ENCODE measurements at places on chromosomes 7 and 10.

GRCh38 chr7:23277359-23277989, 21.7 kb upstream of the MALSU1 start:
- peak; percentile 76 for DNase-seq

- no peak for DNase-seq
These were observed 20.5 kb downstream of the SPAG6 start for GRCh38 chr10:22365644-22366434.

DNA sequence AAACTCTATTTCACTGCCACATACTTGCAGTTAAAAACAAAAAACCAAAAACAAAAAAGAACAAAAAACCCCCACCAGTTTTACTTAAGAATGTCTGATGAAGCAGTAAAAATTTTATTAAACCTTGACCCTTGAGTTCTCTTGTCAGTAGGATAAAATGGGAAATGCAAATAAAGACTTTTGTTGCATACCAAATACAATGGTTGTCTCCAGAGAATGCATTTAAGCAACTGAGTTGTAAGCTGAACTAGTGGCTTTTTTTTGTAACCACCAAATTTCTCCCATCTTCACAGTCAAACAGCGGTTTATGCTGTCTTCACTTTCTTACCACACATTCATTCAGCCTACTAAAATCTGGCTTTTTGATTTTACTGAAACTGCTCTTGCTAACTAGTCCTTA, 3.1 kb downstream of the SYPL1 start:
- DNase-seq: no peak

- DNase-seq: no peak
These were observed 13.2 kb downstream of the GATAD1 start for GRCh38 chr7:92460510-92460909.

GRCh38 chr7:18347170-18347569, 148.4 kb upstream of the HDAC9 start:
- no peak for DNase-seq

DNA sequence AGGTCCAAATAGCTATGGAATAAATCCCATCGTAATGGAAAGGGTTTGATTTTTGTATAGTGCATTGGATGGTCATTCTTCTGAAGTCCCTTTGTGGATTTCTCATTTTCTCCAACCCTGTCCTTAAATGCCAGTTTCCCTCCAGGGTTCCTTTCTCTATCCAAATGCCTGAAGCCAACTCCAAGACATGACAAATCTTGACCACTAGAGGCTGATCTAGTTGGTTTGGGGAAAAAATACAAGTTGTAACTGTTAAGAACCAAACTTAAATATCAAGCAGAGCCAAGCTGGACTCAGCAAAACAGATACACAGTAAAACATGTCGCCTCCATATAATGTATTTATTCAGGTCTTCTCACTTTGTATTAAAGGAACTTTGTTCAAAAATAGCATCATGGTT, 28.7 kb downstream of the FRMD4A start:
- peak; percentile 39 for DNase-seq

DNA sequence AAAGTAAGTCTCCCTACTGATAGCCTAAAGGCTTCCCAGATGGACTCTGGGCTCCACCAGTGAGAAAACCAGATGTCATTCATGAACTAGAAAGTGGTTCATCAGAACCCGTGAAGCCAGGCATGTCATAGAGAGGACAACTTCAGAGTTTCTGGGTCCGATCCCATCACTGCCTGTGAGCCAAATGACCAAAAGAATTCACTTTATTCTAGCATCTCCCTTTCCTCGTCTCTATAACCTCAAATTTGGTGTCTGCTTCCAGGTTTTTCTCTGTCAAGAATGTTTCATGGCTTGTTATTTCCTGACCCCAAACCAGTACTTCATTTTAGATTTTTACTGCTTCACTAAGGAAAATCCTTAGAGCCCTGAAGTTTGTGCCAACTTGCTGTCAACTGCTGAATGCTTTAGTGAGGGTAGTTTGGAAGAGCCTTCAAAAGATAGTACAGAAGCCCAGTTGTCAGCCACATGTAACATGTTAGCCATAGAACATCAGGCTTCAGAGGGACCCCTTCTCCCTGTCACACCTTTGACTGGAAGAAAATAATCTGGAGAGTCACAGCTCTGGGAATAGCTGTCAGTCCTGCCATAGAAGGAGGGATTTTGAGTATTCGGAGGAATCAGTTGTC, 34.0 kb downstream of the ITGB8 start:
- no peak for DNase-seq

GRCh38 chr7:96417784-96418183, 95.9 kb upstream of the SLC25A13 start:
- no peak for DNase-seq

- DNase-seq: no peak
These were observed 160.6 kb downstream of the DNAJB6 start for GRCh38 chr7:157497367-157497743.

DNA sequence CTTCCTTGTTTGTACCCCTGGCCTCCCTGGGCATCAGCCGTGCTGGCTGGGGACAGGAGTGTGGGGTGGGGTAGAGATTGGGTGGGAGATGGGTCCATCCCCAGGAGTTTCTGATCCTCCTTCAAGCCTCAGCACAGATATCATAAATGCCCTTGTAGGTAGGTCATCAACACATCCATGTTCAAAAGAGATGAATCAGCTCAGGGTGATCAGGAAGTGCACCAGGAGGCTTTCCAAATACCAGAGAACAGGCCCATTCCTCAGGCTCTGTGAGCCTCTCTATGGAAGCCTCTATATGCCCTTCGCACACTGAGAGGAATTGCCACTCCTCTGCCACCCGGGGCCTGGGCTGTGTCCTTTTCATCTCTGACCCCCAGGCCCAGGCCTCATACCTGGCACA, 31.9 kb upstream of the ADCYAP1R1 start:
- no peak for DNase-seq

DNA sequence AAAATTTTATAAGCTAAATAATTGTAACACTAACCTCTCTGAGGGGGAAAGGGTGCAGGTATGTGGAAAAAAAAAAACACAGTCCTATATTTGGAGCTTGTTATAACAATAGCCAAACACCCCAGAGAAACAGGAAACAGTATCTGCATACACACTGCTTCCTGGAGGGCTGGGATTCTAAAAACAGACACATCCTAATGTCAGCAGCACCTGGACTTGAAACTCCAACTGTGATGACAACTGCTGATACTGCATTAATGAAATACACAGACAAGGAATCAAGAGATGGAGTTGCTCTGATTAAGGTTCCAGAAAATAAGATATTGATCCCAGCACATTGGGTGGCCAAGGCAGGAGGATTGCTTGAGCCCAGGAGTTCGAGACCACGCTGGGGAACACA, 9.3 kb downstream of the DAGLB start:
- no peak for DNase-seq

DNA sequence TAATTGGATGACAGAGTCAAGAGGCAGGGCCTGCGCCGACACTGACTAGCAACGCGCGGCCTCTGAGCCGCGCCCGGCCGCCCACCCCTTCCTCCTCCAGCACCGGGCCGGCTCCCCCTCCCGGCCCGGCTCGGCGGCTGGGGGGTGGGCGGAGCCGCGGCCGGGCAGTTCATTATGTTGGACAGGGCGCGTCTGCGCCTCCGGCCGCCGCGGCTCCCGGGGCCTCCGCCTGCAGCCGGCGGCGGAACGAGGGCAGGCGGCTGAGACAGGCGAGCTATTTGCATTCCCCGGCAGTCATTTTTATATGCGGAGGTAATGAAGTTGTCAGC, 106.7 kb downstream of the SNX10 start:
- peak; percentile 24 for DNase-seq

- no peak for DNase-seq
These were observed 1059.8 kb downstream of the LRMDA start for GRCh38 chr10:76491216-76491615.

- DNase-seq: no peak
These were observed 163.2 kb downstream of the AVL9 start for GRCh38 chr7:32658467-32658869.

- DNase-seq: peak; percentile 18
These were observed 54.0 kb downstream of the CH25H start for GRCh38 chr10:89153116-89153515.

- DNase-seq: no peak
These were observed 652 bp upstream of the VPS26A start for GRCh38 chr10:69123306-69123746.

- DNase-seq: no peak
These were observed 396.6 kb upstream of the KLF6 start for GRCh38 chr10:4181621-4182049.

DNA sequence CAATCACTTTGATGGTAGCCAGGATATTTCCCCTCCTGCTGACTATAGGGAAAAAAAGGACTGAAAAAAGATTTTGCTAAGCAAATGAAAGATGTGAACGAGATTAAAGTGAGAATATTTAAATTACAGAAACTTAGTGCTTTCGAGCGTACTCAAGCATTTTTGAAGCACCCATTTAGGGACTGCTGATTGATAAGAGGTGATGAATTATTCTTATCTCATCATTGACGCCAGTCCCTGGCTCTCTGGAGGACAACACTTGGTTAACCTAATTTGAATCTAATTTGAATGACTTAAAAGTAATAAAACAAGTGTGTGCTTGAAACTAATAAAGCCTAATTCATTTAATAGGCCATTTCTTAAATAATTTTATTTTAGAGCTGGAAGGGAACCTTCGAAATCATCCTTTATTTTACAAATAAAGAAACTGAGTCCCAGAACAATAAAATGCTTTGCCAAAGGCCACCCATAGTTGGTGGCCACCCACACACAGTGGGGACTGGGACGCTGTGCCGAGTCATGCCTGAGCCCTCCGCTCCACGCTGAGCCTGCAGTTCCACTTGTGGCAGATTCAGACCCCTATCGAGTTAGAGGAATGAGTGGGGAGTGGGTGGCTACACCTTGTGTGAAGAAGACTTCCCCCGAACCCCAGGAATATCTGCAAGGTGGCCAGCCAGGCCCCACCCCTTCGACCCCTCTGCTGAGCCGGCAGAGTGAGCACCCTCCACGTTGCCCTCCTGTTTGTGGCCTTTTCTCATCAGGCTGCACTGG, 61.1 kb upstream of the SAMD8 start:
- DNase-seq: no peak

GRCh38 chr7:105345725-105346124, 43.0 kb downstream of the SRPK2 start:
- DNase-seq: no peak

DNA sequence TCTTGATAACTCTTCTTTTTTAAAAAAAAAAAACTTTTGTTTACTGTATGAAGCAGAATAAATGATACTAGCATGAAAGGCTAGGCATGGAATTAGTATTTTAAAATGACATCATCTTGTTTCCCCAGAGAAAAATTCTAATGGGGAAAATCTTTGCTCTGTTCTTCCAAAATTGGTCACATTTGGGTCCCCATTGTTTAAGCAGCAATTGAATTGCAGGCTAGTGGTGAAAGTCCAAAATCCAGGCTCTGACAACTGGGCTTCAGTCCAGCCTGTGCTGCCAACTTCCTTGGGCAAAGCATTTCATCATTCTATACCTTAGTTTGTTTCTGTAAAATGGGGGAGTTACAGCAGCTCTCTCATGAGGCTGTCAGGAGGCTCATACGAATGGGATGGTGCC, 726.4 kb downstream of the KCNMA1 start:
- no peak for DNase-seq

GRCh38 chr10:95421782-95422181, 131.0 kb upstream of the PDLIM1 start:
- DNase-seq: no peak

DNA sequence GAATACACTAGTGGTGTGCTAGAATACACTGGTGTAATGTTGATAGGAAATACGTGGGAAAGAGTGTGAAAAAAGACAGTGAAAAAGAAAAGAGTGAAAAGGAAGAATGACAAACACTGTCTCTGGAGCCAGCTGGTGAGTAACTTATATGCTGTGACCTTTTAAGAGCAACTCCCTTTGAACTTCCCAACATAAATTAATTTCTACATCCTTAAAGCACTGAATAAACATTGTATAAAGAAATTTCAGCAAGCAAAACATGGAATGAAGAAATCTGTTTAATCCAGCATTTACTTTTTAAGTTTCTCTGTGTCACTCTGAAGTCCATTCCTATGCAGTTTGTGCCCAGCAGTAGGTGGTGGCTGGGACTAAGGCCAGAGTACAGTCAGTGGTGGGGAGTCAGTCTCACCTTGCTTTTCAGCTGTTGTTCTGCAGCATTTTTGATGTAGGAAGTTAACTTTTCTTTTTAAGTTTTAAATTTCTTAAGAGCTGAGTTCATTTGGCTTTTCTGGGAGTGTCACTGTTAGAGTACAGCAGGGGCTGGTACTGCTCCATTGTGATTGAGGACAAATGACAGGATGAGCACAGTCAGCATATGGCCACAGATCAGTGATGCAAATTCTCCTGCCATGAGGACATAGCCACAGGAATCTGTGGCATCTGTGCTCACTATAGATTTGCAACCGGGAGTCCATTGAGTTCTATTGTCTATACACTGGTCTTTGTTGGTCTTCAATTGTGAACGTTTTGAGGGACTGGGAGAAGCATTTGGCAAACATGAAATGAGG, 321.8 kb downstream of the ZNF248 start:
- peak; percentile 60 for DNase-seq

- DNase-seq: no peak
These were observed 191.0 kb downstream of the DGKI start for GRCh38 chr7:137655804-137656203.

DNA sequence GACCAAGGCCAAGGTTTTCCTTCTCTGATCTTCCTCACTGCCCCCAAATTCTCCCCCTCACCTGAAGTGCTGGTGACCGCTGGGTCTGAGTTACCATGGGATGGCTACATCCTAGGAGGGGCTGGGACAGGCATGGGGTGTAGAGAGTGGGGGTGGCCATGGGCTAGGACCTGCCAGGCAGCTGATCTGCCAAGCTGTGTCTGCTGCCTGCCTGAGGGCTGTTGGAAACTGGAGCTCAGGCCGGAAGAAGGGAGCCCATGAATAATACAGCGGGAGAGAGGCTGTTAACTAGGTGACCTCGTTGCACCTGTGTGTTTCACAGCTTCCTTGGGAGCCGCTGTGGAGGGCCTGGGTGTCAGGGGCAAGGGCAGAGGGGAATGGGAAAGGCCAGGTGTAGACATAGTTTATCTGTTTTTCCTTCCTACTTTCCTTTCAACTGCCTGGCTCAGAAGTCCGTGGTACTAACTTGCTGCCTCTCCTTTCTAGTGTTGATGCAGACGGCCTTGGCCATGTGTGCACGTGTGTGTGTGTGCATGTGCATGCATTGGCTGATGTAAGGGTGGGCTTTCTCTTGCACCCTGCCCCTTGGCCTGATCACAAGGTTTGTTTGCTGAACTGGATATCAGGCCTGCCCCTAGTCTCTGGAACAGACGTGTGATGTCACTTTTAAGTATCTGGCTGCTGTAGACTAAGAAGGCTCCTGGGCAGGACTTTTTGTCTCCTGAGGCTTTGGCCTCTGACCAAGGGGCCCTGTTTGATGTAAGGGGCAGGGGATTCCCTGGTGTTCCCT, 11.9 kb downstream of the CDH23 start:
- no peak for DNase-seq

GRCh38 chr7:37216923-37217322, 231.7 kb downstream of the ELMO1 start:
- DNase-seq: no peak

DNA sequence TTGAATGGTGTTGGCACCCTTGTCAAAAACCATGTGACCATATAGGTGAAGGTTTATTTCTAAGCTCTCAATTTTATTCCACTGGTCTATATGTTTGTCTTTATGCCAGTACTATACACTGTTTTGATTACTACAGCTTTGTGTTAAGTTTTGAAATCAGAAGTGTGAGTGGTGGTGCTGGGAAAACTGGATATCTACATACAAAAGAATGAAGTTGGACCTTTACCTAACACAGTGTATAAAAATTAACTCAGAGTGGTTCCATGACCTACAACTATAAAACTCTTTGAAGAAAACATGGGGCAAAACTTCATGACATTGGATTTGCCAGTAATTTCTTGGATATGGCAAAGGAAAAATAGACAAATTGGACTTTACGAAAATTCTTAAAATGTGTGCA, 112.2 kb downstream of the NRF1 start:
- DNase-seq: no peak

GRCh38 chr10:31602541-31603234, 283.7 kb downstream of the ZEB1 start:
- DNase-seq: peak; percentile 33
